T-cell (primary cell): ENCODE measurements at places on chromosomes 12 and 14. TPM values are rescaled to one million over a fixed set of nuclear protein-coding genes. Genes with fewer than 3 reads are reported as not detected.

- DNase-seq = no peak
These were observed 37.2 kb upstream of the TDRD9 start for GRCh38 chr14:103890821-103891666.

DNA sequence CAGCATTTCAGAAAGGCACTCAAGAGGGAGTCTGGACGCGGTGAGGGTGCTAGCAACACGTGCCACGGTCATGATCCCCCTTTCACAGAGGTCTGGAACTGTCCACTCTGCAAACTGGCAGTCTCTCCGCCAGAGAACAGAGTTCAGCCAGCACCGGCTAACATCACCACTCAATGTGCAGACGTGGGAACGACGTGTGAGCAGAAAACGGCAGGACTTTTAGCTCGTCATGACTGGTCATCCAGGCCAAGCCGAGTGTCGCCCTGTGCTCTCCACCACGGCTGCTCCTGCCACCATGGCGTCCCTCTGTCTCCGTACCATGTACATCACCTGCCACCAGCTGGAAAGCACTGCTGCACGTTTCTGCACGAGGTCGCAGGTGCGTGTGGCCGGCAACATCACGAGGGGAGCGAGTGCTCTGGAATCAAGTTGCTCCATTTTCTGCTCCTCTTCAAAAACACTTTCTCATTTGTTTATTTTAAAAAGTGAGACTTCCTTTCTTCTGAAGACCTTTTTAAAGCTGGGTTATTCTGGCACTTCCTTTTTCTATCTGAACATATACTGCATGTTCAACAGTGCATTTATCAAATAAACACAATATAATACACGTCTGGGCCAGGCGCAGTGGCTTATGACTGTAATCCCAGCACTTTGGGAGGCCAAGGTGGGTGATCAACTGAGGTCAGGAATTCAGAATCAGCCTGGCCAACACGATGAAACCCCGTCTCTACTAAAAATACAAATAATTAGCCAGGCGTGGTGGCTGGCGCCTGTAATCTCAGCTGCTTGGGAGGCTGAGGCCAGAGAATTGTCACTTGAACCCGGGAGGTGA is 28.0 kb downstream of the SLC15A4 start:
- DNase-seq = no peak

DNA sequence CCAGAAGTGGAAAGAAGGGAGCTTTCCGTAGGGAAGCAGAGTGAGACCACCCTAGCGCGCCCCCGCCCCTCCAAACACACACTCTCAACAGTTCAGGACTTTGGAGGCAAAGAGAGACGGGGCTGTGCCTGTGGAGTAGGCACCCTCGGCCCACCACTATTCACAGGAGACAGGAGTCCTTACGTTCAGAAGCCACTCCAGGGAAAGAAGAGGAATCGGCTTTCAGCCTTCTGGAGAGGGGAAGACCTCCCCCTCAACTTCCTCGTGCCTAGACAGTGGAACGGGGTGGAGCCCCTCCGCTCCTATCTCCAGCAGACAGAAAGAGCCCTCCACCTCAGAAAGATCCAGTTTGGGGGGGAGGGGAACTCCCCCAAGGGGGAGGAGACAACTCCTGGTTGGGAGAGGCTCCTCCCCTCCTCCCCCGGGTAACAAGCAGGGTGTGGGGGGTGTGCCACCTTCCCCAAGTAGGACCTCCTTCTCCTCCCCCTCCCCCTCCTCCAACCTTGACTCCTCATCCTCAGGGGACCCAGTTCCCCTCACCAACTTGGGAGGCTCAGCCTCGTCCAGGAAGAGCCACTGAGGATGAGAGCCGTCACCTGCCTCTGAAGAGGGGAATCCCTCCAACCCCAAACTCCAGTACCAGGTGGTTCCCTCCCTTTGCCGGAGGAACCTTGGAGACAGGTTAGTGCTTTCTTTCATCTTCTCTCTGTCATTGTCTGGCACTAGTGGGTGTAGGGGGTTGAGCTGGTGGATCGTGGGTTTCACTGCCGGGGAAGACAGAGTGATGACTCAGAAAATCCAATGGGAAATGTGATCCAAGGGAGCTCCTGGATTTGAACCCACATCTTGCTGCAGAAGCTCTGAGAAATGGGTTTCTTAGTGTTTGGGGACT is 883 bp downstream of the FOXJ2 start:
- no peak for DNase-seq

DNA sequence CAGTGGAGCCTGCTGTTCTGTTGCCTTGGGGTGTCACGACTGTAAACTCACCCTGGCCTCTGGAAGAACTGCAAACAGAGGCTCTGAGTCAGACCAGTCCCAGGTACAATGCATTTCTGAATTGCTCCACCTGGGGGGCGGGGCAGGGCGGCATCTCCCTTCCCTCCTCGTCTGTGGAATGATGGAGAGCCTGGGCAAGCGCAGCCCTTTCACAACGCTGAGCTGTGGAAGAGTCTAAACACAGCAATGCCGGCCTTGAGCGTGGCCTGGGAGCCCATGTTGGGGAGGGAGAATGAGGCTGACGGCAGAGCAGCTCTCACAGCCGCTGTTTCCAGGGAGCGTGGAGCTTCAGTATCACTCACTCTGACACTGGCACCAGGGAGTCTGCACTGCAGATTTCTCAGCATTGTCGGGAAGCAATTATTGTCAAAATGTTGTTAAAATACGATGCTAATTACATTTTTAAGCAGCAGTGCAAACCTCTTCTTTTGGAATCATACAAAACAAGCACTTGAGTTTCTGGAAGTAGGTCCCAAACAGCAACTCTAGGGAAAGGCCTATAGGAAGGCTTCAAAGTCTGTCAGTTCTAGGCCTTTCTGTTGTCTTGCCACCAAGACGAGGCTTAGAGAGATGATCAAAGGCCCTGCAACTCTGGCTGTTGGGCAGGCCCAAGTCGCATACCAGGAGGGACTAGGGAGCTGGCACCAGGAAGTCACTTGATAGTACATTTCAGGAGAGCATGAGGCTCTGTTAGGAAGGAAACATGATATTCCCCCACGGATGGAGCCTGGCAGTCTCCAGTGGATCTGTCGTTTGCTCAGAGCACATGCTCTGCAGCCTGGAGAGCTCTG is 244.0 kb upstream of the FKBP4 start:
- no peak for DNase-seq

TEX22 gene
- 7.0 TPM for total RNA-seq

DNA sequence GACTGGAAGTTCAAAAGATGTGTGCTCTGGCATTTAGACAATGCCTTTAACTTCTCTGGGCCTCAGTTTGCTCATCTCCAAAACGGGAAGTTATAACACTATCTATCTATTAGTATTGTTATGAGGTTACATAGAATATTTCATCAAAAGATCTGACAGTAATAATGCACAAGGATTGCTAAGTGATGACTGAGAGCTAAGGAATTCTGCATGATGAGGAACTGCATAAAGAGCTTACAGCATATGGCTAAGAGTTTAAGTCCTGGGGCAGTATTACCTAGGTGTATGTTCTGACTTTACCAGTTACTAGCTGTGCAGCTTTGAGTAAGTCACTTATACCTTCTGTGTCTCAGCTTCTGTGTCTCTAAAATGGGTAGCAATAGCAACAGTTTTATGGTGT is 160.1 kb upstream of the TMPO start:
- no peak for DNase-seq
